Hematopoietic multipotent progenitor cell treated with erythropoietin and hydrocortisone succinate and interleukin-3 and kit ligand, for 8 days (in vitro differentiated cells): ENCODE measurements at places on chromosomes 4 and X.

DNA sequence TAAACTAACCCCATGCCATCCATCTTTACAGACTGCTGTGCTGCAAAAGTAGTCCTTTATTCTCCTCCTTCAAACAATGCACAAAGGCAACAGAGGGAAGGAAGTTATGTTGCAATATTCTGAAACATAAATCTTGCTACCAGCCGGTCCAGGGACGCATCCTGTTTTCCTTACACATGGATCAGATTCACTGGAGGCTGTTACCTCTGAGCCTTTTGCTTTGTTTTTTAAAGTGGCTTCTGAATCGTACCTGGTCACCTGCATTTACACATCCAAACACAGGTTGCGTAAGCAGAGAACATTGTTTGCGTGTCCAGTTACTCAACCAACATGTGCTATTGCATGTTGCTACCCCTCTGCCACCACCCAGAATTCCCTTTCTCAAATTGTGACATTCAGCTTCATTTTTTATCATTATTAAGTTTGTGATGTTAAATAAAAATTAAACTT is 8.8 kb downstream of the PPARGC1A start:
- DNase-seq = no peak

DNA sequence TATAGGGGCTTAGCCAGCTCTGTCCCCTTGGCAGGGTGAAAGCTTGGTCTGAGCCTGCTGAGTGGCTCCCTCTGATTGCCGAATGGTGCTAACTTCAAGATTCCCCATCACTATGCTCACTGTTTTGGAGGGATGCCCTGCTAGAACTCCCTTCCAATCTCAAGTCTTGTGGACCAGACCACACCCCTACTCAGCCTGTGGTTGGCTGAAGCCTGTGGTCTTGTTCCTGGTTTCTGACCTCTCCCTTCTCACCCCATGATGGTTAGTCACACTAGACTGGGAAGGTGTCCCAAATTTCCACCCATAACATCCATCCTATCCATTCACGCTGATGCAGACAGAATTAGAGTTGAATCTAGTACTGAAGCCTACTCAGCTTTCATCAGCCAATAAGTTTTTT is 184.7 kb upstream of the NDP start:
- no peak for DNase-seq

DNA sequence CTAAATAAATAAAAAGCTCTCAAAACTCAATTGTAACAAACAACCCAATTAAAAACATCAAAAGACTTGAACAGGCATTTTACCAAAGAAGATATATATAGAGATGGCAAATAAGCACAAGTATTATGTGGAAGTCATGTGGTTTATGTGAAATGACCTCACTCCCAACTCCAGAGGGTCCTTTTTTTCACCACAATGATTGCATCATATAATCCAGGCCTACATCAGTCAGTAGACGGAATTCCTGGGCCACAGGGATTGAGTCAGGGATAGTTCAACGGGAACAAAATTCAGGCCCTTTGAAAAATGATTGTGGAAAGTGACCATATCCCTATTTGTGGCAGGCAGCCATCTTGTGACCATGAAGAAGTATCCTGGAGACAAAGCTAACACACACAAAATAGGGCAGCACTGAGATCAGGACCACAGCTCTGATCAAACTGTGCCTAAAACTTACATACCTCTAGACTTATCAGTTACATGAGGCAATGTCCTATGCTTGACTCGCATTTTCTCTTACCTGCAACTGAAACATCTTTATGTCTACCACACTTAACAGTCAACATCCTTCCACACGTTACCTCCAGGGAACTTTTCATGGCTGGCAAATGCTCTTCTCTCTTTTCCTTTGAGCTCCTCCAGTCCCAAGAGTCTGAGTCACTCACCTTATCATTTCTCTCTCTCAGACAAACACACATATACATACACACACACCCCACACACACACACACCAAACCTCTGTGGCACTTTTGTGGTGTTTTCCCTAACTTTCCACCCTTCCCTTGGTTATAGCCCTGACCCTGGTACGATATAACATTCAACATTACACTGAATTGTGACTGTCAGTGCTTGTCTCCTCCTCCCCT is 113.5 kb downstream of the PHF8 start:
- no peak for DNase-seq

DNA sequence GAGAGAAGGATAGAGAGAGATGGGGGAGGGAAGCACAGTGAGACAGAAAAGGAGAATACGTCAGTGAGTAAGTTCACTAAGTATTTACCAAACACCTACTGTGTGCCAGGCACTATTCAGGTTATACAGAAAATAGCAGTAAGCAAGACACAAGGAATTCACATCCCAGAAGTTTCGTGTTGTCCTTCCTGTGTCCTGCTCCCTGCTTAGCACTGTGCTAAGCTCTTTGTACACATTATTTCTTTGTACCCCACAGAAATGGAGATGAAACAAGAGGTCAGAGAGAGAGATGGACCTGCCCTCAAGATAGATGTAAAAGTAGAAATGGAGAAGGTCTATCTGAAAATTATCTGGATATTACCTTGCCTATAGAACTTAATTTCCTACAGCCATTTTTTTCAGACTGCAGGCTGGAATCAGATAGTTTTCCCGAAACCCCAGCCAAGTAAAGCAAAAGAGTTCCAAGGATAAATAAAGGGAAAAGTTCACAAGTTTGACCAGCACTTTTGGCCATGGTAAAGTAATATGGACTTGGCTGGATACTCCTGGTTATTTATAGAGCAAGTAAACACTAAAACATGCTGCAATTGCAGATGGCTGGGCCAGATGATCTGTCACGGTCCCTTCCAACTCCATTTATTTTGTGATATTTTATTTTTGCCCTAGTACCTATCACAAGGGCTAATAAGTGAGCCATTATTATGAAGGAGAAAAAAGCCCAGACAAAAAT is 353.7 kb upstream of the SLC7A11 start:
- no peak for DNase-seq

DNA sequence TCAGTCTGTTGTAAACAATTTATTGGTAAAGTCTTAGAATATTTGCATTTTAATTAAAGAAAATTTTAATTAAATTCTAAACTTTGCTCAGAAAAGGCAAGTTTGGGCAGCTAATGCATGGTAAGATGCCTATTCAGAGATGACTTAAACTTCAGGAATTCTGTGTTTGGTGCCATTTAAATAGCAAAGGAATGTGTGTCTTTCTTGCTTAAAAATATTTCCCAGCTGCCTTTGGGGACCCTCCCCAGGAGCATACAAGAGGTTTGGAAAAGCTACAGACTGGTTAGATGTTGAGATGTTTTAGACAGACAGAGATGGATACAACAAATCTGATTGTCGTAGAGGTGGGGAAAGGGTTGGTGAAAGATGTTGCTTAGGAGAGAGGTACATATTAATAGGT is 36.5 kb downstream of the AFF2 start:
- DNase-seq = no peak

DNA sequence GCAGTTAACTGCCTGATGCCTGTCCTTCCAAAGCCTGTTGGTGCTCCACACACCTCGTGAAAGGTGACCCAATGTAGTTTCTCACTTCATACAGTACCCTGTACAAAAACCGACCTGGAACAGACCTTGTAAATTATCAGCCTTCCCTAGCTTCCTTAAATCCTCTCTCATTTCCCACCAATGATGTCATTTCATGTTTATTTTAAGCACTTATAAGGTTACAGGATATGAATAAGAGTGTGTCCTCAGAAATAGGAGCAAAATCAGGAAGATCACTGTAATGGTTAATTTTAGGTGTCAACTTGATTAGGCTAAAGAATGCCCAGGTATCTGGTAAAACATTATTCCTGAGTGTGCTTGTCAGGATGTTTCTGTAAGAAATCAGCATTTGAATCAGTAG is 44.7 kb downstream of the TMEM150C start:
- DNase-seq = no peak

GRCh38 chr4:5069901-5070300 is 18.6 kb downstream of the STK32B start:
- no peak for DNase-seq

- no peak for DNase-seq
Observed at GRCh38 chrX:46864606-46865005, 27.8 kb downstream of the RP2 start.

DNA sequence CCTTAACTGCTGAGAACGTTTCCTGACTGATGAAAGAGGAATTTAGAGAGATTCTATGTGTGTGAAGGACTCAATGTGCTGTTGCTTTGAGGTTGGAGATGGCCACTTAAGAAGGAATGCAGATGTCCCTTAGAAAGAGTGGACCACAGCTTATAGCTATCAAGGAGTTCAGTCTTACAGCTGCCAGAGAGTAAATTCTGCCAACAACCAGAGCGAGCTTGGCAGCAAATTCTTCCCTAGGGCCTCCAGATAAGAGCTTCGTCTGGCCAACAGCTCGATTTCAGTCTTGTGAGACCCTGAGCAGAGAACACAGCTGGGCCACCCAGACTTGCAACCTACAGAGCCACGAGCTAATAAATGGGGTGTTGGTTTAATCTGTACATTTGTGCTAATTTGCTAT is 21.8 kb downstream of the MID1 start:
- DNase-seq = no peak

GRCh38 chr4:139337612-139338011 is 35.3 kb upstream of the NDUFC1 start:
- DNase-seq = peak; percentile 70

- DNase-seq = no peak
Observed at GRCh38 chrX:4825550-4825949, 1112.1 kb upstream of the PRKX start.

- DNase-seq = no peak
Observed at GRCh38 chr4:184395451-184395917, 78.9 kb downstream of the IRF2 start.

- no peak for DNase-seq
Observed at GRCh38 chrX:17020356-17020755, 73.9 kb downstream of the REPS2 start.

GRCh38 chr4:7392438-7393421 is 42.0 kb downstream of the PSAPL1 start:
- no peak for DNase-seq

- no peak for DNase-seq
Observed at GRCh38 chr4:101556842-101557241, 209.5 kb upstream of the PPP3CA start.

DNA sequence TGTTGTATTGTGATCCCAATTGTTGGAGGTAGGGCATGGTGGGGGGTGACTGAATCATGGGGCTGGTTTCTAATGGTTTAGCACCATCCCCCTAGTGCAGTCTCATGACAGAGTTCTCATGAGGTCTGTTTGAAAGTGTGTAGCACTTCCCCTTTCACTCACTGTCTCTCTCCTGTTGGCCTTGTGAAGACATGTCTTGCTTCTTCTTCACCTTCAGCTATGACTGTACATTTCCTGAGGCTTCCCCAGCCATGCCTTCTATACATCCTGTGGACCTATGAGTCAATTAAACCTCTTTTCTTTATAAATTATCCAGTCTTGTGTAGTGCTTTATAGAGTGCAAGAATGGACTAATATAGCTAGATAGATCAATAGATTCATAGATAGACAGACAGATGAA is 230.0 kb downstream of the MAGEE1 start:
- DNase-seq = no peak

DNA sequence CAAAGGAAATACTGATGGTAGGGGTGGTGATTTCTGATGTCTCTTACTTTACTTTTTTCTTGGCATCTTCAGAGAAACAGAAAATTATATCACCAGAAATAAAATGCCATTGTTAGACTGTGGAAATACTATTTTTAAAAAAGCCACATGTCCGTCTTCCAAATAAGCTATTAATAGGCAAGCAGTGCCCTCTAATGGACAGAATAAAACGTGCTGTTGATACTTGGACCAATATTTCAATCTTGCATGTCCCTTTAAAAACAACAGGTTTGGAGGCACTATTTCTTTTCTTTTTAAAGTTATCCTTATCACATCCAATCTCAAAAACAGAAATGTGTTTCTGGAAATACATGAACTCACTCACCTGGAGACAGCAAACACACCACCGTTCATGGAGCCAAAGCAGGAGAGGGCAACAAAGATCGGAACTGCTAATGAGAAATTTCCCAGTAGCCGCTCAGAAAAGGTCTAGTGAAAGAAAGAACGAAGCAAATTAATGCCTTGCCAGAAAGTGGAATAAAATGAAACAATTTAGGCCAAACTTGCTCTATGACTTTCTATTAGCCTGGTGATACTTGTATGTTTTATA is 59.2 kb downstream of the SLC7A11 start:
- DNase-seq = peak; percentile 60

DNA sequence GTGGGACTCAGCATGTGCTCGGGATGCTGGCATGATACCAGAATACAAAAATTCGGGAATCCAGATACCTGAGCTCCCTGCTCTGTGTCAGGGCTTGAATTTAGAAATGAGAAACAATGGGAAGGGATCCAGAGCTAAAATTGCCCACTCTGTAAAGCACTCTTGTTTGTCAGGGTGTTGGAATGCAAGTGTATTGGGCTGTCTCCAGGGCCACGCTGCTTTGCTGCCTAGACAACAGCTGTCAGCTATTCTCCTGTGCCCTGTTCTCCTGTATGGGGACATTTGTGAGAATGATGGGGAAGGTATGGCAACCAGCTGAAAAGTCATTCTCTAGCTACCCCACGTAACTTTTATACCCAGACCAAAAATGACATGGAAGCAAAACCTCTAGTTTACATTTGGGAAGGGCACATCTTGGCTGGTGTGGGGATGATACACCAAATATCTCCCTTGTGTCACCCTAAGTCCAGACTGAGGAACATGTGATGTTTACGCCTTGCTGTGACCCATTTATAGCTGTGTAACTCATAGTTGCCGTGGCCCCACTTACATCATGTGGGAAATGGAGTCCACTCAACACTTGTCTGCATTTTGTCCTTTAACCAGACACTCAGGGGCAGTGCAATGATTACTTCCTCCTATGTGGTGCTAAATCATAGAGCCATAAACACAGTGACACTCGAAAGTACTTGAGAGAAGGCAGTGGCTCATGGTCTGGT is 46.6 kb downstream of the SMPX start:
- DNase-seq = no peak

GRCh38 chr4:39054497-39054896 is 7.5 kb upstream of the KLHL5 start:
- peak; percentile 7 for DNase-seq

- DNase-seq = no peak
Observed at GRCh38 chr4:56859841-56860240, 38.3 kb upstream of the SPINK2 start.

GRCh38 chr4:159107203-159107925 is 4.5 kb downstream of the RAPGEF2 start:
- no peak for DNase-seq

GRCh38 chr4:55509266-55509665 is 37.4 kb downstream of the CLOCK start:
- no peak for DNase-seq

DNA sequence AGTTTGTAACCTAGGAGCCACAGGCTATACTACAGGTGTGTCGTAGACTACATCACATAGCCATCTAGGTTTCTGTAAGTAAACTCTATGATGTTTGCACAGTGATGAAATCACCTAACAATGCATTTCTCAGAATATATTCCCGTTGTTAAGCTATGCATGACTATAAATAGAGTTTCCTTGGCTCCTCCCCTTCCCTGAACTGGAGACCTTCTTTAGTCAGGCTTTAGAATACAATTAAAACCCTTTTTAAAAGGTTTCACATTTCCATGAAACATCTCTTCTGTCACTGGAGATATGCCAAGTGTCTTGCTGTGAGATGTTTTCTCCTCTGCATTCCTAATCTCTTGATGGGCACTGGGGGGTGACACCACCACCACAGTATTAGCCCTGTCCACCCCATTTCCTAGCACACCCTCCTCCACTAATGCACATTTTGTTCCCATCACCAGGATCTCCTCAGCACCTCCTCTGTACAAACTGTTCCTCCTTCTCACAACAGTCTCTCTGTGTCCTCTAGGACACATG is 334.6 kb upstream of the CPEB2 start:
- no peak for DNase-seq

GRCh38 chrX:107827030-107827831 is 1.6 kb downstream of the MID2 start:
- no peak for DNase-seq
